ENCODE measurements at places on chromosomes 2 and 18.

GRCh38 chr2:128752691-128753263, 434.1 kb upstream of the HS6ST1 start:
- DNase-seq: no peak

DNA sequence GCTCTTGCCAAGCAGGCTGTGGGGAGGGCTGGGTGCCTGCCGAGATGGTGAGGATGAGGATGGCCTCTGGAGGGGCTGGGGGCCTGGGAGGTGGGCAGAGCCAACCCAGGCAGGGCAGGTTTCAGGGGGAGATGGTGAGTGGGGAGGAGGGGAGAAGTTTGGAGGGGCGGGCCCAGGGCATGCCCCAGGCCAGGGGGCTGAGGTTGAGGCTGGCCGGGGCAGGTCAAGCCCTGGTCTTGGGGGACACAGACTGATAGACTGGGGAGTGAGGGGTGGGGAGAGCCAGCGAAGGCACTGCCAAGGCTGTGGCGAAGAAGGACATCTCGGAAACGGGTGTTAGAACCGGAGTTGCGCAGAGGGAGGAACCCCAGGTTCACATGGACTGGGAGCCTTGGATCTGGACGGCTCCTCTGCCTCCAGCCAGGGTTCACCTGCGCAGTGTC, 12.6 kb downstream of the CAPN10 start:
- DNase-seq: no peak

- DNase-seq: no peak
These were observed 700.2 kb downstream of the EPHA4 start for GRCh38 chr2:220871909-220872308.

GRCh38 chr2:128472789-128473174, 154.1 kb upstream of the HS6ST1 start:
- no peak for DNase-seq

DNA sequence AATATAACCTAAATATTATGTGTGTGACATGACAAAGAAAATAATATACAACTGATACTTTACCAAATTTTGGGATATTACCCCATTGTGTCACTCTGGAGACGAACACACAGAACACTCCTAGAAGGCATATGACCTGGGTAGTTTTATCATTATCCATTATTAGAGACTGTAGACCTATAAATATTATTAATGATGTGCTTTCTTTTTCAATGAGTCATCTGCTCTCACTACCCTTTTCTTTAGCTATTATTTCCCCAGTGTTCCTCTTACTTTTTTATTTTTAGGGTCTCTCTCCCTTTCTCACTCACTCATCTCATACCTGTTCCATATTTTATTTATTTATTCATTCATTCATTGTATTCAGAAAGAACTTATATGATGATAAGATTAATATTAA, 143.3 kb upstream of the ITGA4 start:
- no peak for DNase-seq

DNA sequence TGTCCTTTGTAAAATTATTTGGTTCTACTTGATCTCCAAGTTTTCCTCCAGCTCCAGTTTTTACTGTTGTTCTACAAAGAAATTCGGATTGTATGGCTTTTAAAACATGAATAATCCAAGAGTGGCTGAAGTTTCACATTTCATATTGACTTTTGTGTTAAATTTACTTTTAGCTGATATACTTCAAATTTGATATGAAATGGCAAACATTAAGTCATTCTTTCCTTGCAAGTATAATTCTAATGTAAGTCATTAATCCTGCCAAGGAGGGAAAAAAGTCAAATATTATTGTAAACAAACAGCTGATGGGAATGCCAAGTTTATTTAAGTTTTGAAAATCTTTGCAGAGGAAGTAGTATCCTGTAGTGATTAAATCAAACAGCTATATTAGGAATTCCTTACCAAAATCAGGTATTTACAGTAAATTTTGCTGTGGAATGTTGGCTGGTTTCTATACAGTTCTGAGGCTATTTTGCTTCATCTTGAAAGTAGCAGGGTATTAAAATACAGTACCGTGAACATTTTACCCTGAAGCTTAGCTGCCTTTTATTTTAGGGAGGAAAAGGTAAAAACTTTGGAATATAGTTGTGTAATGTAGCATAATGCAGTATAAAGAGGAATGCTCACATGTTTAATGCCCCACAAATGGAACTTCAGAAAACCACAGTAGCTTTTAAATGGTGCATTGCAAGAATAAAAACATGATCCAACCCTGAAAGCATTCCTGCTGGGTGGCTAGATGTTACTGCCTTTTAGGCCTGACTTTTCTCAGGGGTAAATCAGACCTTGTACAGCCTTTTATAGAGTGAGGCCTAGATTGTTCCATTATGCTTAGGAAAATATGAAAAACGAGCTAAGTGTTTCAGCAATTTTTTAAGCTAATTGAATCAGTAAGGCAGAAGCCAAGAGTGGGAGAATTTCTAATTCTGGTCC, 62.7 kb upstream of the NT5C1B start:
- DNase-seq: no peak

Measured in NCI-H146 (cell line).